ENCODE measurements at places on chromosomes 2 and 18.

DNA sequence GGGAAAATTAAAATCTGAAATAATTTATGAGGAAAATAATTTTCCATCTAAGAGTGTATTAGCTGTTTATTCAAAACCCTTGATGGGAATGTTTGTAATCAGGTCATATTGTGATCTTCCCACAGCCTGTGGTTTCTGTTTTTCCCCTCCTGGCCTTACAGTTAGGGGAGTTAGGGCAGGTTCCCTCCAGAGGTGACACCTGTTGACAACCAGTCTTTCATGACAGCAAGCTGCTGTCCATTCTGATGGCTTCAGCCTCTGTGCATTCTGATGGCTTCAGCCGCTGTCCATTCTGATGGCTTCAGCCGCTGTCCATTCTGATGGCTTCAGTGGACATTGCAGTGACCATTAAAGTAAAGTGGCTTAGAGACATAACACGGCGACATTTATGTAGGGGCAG lies 328.2 kb downstream of the GBX2 start:
- no peak for DNase-seq

DNA sequence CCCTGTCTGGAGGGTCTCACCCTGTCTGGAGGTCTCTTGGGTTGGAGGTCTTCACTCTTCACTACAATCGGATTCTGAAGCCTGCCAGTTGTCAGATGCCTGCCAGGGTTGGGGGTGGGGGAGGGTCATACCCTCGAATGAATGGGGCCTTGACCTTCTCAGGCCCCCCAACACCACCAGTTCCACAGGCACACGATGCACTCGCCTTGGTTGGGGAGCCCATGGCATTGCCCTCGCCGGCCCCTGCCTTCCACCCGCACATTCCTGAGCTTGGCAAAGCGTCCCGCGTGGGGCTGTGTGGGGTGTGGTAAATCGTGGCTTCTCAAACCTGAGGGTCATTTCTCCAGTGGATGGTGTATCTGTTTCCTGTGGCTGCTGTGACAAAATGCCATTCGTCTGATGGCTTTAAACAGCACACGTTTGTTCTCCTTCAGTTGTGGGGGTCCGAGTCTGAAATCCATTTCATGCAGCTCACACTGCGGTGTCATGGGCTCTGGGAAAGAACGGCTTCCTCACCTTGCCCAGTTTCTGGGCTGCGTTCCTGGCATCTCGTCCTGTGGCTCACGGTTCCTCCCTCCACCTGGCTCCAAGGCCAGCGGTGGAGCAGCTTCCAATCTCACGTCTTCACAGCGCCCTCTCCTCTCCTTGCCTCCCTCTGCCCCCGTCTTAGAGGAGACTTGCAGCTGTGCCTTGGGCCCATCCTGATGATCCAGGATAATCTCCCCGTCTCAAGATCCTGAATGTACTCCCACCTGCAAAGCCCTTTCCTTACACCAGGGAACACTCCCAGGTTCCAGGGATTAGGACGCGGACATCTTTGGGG lies 38.0 kb upstream of the HPCAL1 start:
- no peak for DNase-seq

- peak; percentile 61 for DNase-seq
Measured at GRCh38 chr2:9165625-9166024, 41.0 kb upstream of the ASAP2 start.

GRCh38 chr2:232963913-232964312 lies 49.1 kb downstream of the NGEF start:
- no peak for DNase-seq

DNA sequence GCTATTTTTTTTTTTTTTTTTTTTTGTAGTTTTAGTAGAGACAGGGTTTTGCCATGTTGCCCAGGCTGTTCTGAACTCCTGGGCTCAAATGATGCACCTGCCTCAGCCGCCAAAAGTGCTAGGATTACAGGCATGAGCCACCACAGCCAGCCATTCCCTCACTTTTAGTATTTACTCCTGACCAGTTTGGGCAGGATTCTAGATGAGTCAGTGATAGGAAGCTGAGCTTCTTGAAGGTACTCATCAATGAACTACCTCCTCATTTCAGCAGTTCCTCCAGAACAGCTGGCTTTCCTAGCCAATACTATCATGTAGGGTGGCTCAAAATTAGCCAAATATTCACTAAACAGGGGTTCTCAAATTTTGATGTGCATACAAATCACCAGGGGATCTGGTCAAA lies 57.2 kb downstream of the CYBRD1 start:
- DNase-seq: no peak

GRCh38 chr2:148674063-148675020 lies 29.8 kb downstream of the EPC2 start:
- peak; percentile 32 for DNase-seq

GRCh38 chr2:151052850-151053660 lies 208.6 kb downstream of the RBM43 start:
- DNase-seq: no peak

- peak; percentile 46 for DNase-seq
Measured at GRCh38 chr2:79717364-79718007, 204.6 kb downstream of the CTNNA2 start.

GRCh38 chr2:1032030-1032429 lies 81.4 kb downstream of the SNTG2 start:
- DNase-seq: no peak

DNA sequence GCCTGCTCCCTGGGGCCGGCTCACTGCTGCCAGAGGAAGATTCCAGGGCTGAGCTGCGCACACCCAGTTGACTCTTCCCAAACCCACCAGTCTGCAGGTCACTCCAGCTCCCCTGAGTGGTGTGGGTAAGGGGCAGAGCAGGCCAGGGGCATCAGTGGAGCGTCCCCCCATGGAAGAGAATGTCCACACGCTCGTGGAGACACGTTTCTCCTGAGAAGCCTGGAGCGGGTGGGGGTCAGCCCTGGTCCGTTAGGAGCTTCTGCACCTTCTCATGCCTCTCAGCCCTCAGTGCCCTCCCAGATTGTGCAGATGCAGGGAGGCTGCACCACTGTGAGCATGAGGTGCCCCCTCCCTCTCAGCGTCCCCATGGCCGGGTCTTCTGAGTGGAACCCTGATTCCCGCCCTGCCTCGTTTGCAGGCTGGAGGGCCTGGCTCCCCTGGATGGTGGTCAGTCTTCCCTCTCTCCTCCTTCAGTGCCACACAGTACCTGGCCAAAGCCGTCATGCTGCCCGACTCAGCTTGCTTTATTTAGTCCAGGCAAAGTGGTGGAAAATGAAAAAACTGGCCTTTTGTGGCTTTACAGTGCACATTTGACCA lies 37.0 kb downstream of the TWIST2 start:
- DNase-seq: no peak

DNA sequence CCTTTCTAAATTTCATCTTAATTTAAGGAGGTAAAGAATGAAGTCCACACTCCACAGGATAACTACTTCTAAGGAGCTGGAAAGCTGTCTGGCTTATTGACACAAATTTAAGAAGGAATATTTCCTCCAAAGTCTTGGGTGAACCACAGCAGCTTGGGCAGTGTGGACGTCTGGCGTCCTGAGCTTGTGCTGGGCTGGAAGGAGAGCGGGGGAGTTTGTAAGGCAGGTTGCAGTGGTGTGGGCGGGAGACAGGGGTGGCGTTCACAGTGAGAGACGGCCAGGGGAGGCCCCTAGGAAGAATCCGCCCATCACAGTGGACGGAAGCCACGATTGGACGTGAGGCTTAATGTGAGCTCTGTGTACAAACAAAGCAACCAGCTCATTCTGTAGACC lies 25.7 kb downstream of the ADI1 start:
- no peak for DNase-seq

GRCh38 chr18:36650266-36650665 lies 178.5 kb downstream of the TPGS2 start:
- no peak for DNase-seq

DNA sequence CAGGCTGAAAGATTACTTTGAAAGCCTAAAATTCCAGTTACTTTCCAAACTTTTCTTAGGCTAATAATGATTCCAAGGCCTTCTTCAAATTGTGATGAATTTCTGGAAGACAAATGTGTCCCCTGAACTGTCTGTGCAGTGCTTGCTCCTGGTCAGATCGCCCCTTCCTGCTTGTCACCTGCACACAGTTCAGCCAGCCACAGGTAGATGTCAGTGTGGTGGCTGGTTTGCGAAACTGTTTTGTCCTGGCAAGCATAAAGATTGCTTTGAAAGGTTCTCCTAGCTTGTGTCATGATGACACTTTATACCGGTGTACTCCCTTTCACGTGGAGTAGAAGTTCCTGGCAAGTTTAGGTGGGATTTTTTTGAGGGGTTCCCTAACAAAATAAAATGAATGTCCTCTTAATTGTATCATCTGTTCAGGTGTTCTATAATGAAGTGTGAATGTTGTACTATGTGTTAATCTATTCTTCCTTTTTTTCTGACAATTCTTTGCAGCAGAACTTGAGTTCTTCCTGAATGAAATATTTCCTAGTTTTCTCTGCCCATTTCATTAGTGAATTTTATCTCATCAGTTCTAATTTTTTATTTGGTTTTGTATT lies 298.8 kb downstream of the ZNF407 start:
- peak; percentile 52 for DNase-seq

DNA sequence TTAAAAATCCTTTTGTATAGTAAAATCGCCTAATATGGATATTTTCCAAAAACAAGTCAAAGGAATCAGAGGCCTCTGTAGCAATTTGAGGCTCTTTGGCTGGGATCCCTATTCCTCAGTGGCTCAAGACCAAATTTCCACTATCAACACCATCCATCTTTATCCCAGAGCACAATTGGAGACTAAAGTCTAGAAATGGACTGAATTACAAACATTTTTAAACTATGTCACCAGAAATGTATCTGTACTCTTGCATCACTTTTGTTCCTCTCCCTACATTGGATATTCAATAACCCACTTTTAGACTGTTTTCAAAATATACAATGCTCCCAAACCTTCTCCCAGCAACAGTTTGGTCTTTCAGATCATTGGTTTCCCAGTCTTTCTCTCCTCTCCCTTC lies 140.4 kb upstream of the KLHL29 start:
- no peak for DNase-seq

GRCh38 chr2:109318150-109318948 lies 189.3 kb downstream of the SH3RF3 start:
- DNase-seq: peak; percentile 75

GRCh38 chr2:204982303-204982702 lies 437.0 kb downstream of the PARD3B start:
- no peak for DNase-seq

GRCh38 chr2:148201075-148202004 lies 180.4 kb downstream of the MBD5 start:
- DNase-seq: no peak

DNA sequence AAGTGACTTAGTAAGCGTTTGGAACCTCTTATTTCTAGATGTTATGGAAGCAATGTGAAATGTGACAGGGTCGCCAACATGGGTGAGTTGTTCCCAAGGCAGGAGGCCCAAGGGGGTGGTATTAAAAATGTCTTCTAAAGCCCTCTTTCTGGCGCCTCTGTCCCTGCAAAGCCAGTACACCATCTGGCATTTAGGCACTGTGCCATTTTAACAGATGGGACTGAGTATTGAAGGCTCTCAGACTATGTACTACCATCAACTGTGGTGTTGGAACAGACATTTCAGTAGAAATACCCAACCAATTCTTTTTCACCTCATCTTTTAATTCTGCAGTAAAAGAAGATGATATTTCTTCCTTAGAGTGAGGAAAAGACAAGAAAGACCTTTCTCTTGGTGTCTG lies 384.5 kb upstream of the MMADHC start:
- no peak for DNase-seq

GRCh38 chr18:55584201-55584600 lies 3.8 kb downstream of the TCF4 start:
- no peak for DNase-seq

GRCh38 chr2:66555091-66555490 lies 120.2 kb downstream of the MEIS1 start:
- DNase-seq: no peak

DNA sequence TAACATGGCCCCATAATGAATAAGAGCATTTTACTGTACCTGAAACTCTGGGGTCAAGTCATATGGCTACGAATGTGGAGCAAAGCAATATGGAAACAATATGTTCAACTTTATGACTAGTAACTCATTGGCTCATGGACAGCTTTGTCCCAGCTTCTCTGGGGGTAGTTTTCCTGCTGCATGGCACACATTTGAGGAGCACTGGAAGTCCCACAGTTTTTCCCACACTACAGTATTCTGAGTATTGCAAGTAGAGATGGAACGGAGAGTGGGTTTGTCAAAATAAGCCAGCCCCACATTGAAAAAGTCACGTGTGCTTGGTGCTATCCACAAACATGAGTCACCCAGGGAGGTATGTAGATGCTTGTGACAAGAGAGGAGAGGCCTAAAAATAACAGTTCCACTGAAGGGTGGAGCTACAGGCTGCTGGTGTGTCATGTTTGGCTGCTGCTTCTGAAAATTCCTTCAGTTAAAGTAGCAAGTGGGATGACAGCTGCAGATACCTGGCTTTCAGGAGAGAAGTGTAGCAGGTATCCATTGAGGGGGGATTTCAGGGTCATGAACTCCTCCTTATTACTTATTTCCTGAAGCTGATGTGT lies 48.2 kb upstream of the CTAGE1 start:
- peak; percentile 94 for DNase-seq

DNA sequence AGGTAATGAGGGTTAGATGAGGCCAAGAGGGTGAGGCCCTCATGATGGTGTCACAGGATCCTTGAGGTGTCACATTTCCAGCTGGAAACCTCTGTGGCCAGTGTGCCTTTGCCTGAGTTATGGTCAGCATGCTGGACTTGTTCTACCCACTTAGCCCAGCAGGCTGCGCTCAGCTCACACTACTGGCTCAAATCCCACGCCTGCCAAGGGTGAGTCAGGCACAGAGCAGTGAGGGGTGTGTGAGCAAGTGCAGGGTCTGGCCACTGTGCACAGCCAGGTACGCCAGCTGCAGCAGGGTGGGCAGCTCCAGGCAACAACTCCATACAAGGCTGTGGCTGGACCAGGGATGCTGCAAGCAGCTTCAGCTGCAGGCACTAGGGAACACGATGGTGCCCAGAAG lies 616.6 kb upstream of the FSHR start:
- peak; percentile 23 for DNase-seq

- DNase-seq: no peak
Measured at GRCh38 chr2:188410504-188411235, 119.0 kb downstream of the GULP1 start.

GRCh38 chr2:218999881-219000568 lies 6.8 kb upstream of the CRYBA2 start:
- no peak for DNase-seq

DNA sequence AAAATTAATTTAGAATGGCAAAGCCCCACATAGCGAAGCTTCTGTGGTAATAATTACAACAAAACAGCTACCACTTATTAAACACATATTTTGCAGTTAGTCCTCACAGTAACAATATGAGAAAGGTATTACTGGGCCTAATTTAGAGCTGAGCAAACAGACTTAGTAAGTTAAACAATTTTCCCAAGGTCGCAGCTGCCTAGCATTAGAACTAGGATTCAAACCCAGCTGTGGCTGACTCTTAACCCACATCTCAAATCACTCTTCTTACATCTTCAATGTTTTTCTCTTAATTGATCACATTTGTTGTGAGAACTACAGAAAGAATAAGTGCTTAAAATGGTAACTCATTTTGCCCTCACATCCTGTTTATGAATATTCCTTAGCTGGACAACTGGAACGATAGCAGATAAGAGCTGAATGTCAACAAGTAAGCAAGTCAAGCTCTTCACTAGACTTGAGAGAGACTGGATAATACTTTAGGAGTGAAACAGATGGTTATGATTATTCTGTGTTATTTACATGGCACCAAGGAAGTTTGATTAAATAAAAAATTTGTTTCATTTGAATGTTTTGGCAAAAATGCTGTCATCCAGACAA lies 59.4 kb upstream of the TMEM17 start:
- no peak for DNase-seq

- no peak for DNase-seq
Measured at GRCh38 chr2:29139152-29139551, 23.9 kb downstream of the CLIP4 start.

Measured in SW480 (cell line).